ENCODE measurements at places on chromosomes 3 and 15.

DNA sequence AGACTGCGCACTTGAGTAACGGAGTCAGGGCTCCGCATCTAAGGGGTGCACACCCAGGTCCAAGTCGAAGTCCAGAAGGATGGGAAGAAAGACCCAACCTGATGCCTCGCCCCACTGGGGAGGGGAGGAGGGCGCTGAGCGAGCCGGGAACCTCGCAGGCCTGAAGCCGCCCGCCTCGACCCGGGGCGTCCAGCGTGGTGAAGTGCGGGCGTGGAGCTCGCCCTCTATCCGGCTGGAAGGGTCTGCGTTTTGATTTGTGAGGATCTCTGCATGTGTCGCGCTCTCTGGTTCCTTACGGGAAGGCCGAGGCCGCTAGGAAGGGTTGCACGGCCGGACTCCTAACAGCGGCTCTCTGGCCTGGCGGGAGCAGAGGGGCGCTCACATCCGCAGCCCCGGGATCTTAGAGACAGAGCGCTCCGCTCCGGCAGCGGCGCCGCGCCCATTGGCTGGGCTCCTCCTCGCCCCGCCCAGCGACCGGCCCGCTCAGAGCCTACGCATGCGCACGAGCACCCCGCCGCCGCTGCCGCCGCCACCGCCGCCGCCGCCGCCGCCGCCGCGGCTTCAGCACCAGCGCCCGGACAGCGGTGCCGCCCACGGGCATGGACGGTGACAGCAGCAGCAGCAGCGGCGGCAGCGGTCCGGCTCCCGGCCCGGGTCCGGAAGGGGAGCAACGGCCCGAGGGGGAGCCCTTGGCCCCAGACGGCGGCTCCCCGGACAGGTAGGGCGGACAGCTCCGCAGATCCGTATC, at the start of gene DISP2:
Gene DISP2, plus strand, starts transcription at position 497 of the 748 bp plus-strand sequence. Its CDS starts 103 bp downstream, at position 600.
- H3K4me1 ChIP-seq: peaks cover 37% of the 10 kb centered on the region
- DNase-seq: peak; percentile 92
- H3K4me3 ChIP-seq: peak within 1 kb of the TSS; percentile 57
- peak within 1 kb of the TSS; percentile 98 for H3K27ac ChIP-seq

DNA sequence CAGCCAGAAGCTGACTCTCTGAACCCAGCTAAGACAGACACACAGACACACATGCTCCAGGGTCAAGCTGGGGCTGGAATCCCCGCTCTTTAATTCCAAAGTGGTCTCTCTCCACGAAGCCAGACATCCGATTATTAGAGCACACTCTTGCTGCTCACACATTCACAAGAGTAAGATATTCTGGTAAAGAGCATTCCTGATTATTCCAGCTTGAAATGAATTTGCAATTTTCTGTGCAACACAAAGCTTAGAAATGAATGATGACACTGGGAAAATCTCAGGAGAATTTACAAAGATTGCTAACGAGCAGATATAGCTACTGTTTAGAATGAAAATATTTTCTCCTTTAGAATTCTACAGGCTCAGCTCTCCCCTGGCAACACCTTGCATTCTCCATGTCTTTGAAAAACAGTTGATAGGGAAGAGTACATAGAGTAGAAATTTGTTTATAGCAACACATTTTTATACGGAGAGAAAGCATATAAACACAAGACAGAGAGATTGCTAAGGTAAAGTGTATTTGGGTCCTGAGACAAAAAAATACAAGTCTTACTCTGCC, 80.6 kb upstream of the EIF1B start:
- no peaks in the 10 kb centered on the region for H3K4me1 ChIP-seq
- no peak overlapping the region for H3K27ac ChIP-seq
- H3K4me3 ChIP-seq: no peak overlapping the region
- no peaks in the 10 kb centered on the region for H3K36me3 ChIP-seq
- H3K27me3 ChIP-seq: no peaks in the 10 kb centered on the region

DNA sequence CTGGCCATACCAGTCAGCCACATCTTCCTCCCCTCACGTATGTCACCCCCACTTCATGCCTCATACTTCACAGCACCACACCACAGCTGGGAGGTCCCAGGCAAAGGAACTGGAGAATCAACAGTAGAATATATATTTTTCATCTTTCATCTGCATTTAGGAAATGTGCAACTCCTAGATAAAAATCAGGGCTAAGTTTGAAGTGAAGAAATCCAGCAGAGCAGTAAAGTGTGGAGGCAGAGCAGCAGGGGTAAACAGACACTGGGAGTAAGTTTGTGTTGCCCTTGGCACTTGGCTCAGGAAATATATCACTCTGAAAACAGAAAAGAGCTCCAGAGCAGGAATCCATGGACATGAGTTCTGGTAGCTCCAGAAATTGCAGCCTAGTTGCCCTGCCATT, 2.8 kb upstream of the HERC1 start:
- no peak for DNase-seq
- peaks cover 23% of the 10 kb centered on the region for H3K4me1 ChIP-seq
- no peak overlapping the region for H3K27ac ChIP-seq

GRCh38 chr3:194561306-194561974, 71.8 kb downstream of the TMEM44 start:
- H3K27ac ChIP-seq: no peak overlapping the region
- H3K36me3 ChIP-seq: no peaks in the 10 kb centered on the region
- no peaks in the 10 kb centered on the region for H3K4me1 ChIP-seq
- DNase-seq: no peak
- H3K27me3 ChIP-seq: no peaks in the 10 kb centered on the region

GRCh38 chr3:188407158-188407880, 253.4 kb downstream of the LPP start:
- no peak overlapping the region for H3K27ac ChIP-seq
- DNase-seq: no peak
- peaks cover 11% of the 10 kb centered on the region for H3K4me1 ChIP-seq

DNA sequence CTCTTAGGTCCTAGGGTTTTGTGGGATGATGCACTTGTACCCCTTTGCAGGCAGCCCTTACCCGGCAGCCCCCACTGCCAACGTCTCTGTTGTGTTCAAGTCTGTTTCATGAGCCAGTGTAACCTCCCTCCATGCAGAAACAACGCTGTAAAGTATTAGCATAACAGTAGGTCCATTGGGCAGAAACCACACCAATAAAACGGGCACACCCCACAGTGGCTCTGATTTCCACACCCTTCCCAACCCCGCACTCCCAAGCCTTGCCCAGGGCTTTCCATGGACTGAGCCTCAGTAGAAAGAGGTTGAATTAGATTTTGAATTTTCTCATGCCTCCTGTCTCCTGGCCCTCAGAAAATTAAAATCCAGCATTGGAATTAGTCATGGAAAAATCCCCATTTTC, 124.5 kb downstream of the CACNA1D start:
- H3K36me3 ChIP-seq: no peaks in the 10 kb centered on the region
- H3K27me3 ChIP-seq: no peaks in the 10 kb centered on the region
- no peak overlapping the region for H3K4me3 ChIP-seq
- peaks cover 12% of the 10 kb centered on the region for H3K4me1 ChIP-seq
- peak; percentile 69 for DNase-seq
- peak overlapping the region; percentile 26 for H3K27ac ChIP-seq

DNA sequence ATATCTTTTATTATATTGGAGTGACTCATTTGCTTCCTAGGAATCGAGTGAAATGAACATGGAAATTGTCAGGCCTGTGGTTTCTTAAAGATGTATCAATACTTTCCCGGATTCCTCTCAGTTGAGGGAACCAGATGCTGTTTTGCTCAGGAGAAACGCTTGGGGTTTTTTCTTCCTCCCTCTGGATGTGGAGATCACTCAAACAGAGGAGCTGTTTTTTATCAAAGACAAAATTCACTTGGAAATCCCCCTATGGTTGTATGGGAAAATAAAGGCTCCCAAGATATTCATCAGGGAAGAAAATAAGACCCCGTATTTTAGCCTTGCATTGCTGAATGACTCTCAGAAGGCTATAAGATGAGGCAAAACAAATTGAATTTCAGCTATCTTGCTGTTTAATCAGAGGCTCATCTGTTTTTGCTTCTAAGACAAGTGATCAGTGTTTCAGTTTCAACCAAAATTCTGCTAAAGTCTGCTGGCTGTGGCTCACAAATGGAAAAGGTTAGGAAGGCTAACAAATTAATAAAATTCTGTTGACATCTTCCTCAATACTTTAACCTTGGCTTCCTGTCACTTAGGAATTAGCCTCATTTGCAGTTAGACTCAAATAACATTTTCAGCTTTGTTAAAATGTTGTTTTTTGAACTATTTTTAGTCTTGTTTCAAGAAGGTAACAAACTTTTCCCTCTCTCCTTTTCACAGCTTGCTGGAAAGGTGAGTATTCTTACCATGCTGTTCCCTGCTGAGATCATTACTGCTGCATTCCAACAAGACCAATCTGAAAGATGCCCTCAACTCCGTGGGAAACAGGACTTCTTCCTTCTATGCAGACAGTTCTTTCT, 83.6 kb downstream of the COL6A5 start:
- H3K27me3 ChIP-seq: no peaks in the 10 kb centered on the region
- H3K4me3 ChIP-seq: no peak overlapping the region
- DNase-seq: no peak
- no peaks in the 10 kb centered on the region for H3K4me1 ChIP-seq

DNA sequence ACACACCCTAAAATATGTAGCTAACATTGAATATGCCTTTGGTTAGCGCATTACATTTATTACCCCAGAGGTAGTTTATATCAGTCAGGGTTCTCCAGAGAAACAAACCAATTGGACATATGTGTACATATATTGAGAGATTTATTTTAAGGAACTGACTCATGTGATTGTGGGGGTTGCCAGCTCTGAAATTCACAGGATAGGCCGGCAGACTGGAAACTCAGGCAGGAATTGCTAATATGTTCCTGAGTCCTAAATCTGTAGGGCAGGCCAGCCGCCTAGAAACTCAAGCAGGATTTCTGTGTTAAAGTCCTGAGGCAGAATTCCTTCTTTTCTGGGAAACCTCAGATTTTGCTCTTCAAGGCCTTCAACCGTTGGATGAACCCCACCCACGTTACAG, 189.7 kb downstream of the CDIN1 start:
- H3K36me3 ChIP-seq: no peaks in the 10 kb centered on the region
- H3K27me3 ChIP-seq: no peaks in the 10 kb centered on the region
- no peak overlapping the region for H3K4me3 ChIP-seq
- H3K27ac ChIP-seq: no peak overlapping the region

GRCh38 chr15:34700891-34701427, 53.8 kb downstream of the GJD2 start:
- no peaks in the 10 kb centered on the region for H3K4me1 ChIP-seq
- H3K4me3 ChIP-seq: no peak overlapping the region
- no peak for DNase-seq
- no peaks in the 10 kb centered on the region for H3K27me3 ChIP-seq
- H3K27ac ChIP-seq: no peak overlapping the region

DNA sequence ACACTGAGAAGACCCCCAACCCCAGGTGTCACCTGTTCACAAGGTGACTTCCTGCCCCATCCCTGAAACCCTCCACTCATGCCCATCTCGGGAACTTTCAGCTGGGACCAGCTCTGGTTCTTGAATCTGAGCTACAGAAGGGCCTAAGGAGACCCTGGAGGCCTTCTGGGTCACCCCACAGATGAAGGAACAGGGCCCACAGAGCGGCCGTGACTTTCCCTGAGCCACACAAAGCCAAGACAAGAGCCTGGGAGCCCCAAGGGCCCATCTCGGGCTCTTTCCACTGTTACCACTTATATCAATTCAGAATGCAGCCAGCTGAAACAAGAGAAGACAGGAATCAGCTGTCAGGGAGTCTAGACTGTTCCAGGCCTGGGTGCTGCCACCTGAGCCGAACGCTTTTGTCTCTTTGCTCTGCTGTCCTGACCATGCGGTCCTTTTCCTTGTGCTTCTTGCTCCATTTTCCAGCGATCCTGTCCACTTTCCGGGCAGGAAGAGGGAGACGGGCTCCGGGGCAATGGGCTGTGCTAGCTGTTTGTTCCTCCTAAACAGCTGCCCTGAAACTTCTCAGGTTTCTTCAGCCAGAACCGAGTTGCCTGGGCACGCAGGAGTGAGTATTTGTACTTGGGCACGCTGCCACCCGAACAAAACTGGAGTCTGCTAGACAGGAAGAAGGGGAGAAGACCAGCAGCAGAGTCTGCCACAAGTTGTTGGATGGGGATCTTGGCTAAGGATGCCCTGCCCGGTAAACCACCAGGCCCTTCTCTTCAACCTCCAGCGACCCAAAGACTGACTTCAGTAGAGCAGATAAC, 28.0 kb upstream of the PIGZ start:
- H3K27me3 ChIP-seq: no peaks in the 10 kb centered on the region
- no peaks in the 10 kb centered on the region for H3K36me3 ChIP-seq
- H3K4me1 ChIP-seq: no peaks in the 10 kb centered on the region
- no peak overlapping the region for H3K27ac ChIP-seq
- no peak for DNase-seq
- H3K4me3 ChIP-seq: no peak overlapping the region

- H3K4me1 ChIP-seq: no peaks in the 10 kb centered on the region
- no peak overlapping the region for H3K4me3 ChIP-seq
- H3K27me3 ChIP-seq: no peaks in the 10 kb centered on the region
- peaks cover 24% of the 10 kb centered on the region for H3K36me3 ChIP-seq
- no peak for DNase-seq
- H3K27ac ChIP-seq: no peak overlapping the region
Measured at GRCh38 chr3:195522254-195523023, 20.7 kb downstream of the PPP1R2 start.

DNA sequence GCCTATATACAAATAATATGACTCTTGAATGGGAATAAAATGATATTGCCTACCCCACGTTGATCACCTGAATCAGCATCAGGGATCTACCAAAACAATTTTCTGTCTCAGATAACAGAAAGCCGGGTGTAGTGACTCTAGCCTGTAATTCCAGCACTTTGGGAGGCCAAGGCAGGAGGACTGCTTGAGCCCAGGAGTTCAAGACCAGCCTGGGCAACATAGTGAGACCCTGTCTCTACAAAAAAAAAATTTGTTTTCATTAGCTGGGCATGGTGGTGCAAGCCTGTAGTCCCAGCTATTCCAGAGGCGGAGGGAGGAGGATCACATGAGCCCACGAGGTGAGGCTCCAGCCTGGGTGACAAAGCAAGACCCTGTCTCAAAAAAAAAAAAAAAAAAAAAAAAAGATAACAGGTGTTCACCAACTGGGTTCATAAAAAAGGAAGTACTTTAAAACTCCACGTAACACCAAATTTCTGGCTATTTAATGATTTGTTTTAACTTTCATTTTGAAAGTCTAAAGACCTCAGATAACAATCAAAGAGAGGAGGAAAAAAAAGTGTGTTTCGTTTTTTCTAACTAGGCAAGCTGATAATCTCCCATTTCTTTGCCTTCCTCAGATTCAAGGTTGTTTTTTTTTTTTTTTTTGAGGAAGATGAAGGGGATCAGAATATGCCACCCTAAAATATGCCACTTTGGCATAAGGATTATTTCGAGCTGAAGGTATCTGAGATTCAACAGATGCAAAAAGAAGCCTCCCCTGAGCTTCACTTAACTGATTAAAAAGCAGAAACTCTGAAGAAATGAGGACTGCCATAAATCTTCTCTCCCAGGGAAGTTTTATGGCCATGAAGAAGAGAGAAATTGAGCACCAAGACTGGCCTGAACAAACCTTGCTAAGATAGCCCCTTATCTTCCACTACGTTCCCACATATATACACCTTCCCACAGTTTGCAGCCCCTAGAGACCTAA, 44.1 kb downstream of the TRANK1 start:
- H3K36me3 ChIP-seq: no peaks in the 10 kb centered on the region
- no peak overlapping the region for H3K27ac ChIP-seq
- no peak overlapping the region for H3K4me3 ChIP-seq
- H3K4me1 ChIP-seq: no peaks in the 10 kb centered on the region
- no peak for DNase-seq

Data from transverse colon (tissue), 4 donors.